ENCODE measurements at places on chromosomes 4 and X. TPM values are rescaled to one million over a fixed set of nuclear protein-coding genes. Genes with fewer than 3 reads are reported as not detected.

Gene MAGEA4
- total RNA-seq, result not detected

Gene COL4A5
- total RNA-seq, result 7.0 TPM

Gene FAAH2
- total RNA-seq, result 11.3 TPM

Gene RADX
- 0.50 TPM for total RNA-seq

Gene ARL9
- 0.29 TPM for total RNA-seq

Gene USP9X
- 74.5 TPM for total RNA-seq

Gene RTL5
- 2.1 TPM for total RNA-seq

Gene BMX
- total RNA-seq, result 1.8 TPM

Gene PPEF1
- 0.15 TPM for total RNA-seq

Gene STPG2
- total RNA-seq, result not detected
